B cell (primary cell): ENCODE measurements at places on chromosomes 7 and 10. TPM values are rescaled to one million over a fixed set of nuclear protein-coding genes. Genes with fewer than 3 reads are reported as not detected.

GRCh38 chr10:83229991-83230390 lies 909.3 kb upstream of the GHITM start:
- H3K4me3 ChIP-seq = no peak overlapping the region
- H3K36me3 ChIP-seq = no peaks in the 10 kb centered on the region
- no peaks in the 10 kb centered on the region for H3K4me1 ChIP-seq

- no peak for DNase-seq
- H3K27me3 ChIP-seq = no peaks in the 10 kb centered on the region
- H3K27ac ChIP-seq = no peak overlapping the region
- H3K4me3 ChIP-seq = no peak overlapping the region
- no peaks in the 10 kb centered on the region for H3K4me1 ChIP-seq
Observed at GRCh38 chr7:110420788-110421187, 670.1 kb upstream of the LRRN3 start.

GRCh38 chr7:49772916-49773217 lies 571 bp upstream of the VWC2 start:
- DNase-seq = no peak
- H3K36me3 ChIP-seq = no peaks in the 10 kb centered on the region
- H3K4me3 ChIP-seq = no peak overlapping the region
- H3K4me1 ChIP-seq = no peaks in the 10 kb centered on the region
- H3K27me3 ChIP-seq = peaks cover 30% of the 10 kb centered on the region

Gene PGAM2
- total RNA-seq = 2.9 and 3.2 TPM in 2 replicates

DNA sequence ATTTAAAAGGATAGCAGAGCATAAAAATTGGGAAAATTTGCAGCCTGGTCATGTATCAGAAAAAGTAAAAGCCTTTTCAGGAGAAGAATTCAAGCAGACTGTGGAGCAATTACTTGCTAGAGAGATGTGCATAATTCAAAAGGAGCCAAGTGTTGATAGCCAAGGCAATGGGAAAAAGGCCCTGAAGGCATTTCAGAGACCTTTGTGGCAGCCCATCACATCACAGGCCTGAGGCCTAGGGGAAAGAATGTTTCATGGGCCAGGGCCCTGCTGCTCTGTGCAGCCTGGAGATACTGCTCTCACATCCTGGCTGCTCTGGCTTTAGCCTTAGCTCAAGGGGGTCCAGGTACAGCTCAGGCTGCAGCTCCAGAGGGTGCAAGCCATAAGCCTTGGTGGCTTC lies 152.9 kb downstream of the MAGI2 start:
- H3K27ac ChIP-seq = no peak overlapping the region
- H3K4me1 ChIP-seq = no peaks in the 10 kb centered on the region
- no peaks in the 10 kb centered on the region for H3K36me3 ChIP-seq

DNA sequence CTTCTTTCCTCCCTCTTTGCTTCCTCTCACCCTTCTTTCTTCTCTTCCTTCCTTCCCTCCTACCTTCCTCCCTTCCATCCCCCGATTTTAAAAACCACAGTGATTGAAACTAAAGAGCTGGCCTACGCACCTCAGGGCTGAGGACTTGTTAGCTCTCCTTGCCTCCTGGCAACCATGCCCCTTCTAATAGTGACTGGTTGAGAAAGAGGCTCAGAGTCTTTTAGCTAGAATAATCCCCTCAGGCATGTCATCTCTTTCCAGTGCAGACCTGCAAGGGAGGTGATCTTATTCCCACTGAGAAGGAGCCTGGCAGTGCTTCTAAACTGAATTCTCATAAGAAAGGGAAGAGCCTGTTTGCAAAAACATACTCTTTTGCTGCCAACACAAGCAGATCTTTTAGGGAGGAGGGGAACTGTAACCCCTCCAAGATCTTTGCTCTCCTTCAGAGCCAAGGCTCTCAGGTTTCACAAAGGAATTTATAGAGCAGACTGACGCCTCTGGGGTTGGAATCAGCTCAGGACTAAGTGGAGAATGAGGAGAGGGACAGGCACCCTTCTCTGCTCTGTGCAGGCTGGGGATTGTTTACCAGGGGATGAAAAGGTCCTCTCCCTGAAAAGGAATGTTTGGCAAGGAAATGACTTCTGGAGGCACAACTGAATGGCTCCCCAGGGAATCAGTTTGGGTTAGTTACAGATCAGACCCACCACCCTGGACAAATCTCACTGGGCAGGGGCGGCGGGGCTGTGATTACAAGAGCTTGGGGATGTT lies 9.4 kb upstream of the ANKRD1 start:
- H3K4me3 ChIP-seq = no peak overlapping the region
- no peak overlapping the region for H3K27ac ChIP-seq
- no peak for DNase-seq

DNA sequence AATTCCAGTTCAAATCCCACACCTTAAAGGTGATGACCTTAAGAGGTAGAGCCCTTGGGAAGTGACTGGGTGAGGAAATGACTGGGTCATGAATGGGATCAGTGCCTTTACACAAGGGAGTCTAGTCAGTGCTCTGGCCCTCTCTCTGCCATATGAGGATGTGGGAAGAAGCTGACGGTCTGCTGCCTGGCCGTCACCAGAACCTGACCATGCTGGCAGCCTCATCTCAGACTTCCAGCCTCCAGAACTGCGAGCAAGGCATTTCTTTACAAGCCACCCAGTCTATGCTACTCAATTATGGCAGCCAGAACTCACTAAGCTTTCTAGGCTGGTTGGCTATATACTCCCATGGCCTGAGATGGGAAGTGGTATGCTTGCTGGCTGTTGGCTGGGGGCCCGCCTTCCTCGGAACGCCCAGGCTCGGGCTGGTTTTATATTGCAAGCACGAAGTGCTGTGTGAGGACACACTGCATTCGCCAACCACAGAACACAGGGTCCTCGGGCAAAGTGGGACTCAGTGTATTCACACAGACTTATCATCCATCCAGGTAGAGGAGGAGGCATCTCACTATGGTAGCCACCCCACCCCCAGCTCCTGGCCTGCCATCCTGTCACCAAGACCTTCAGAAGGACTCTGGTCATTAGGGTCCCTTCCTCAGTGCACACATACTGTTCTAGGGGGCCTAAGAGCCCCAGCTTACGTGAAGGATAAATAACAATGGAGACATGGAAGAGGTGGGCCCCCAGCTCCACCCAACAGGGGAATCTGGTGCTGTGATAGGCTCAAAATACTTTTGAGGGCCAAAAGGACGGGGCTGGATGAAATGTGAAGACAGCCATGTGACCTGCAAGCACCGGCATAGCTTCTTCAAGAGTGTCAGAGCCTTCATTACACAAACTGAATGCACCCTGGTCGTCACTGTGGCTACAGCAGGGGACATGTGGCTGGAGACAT lies 49.0 kb downstream of the ZRANB1 start:
- no peaks in the 10 kb centered on the region for H3K4me1 ChIP-seq
- DNase-seq = no peak
- no peak overlapping the region for H3K4me3 ChIP-seq
- no peaks in the 10 kb centered on the region for H3K27me3 ChIP-seq

- no peak overlapping the region for H3K27ac ChIP-seq
- no peak overlapping the region for H3K4me3 ChIP-seq
- H3K36me3 ChIP-seq = no peaks in the 10 kb centered on the region
- H3K27me3 ChIP-seq = no peaks in the 10 kb centered on the region
- no peaks in the 10 kb centered on the region for H3K4me1 ChIP-seq
Observed at GRCh38 chr7:134179036-134180011, 52.2 kb downstream of the LRGUK start.

Gene SMKR1
- total RNA-seq = 2.9 and 3.8 TPM in 2 replicates

Gene ZNF503
- total RNA-seq = not detected in 2 replicates

Gene CARD11
- 129 and 133 TPM in 2 replicates for total RNA-seq

DNA sequence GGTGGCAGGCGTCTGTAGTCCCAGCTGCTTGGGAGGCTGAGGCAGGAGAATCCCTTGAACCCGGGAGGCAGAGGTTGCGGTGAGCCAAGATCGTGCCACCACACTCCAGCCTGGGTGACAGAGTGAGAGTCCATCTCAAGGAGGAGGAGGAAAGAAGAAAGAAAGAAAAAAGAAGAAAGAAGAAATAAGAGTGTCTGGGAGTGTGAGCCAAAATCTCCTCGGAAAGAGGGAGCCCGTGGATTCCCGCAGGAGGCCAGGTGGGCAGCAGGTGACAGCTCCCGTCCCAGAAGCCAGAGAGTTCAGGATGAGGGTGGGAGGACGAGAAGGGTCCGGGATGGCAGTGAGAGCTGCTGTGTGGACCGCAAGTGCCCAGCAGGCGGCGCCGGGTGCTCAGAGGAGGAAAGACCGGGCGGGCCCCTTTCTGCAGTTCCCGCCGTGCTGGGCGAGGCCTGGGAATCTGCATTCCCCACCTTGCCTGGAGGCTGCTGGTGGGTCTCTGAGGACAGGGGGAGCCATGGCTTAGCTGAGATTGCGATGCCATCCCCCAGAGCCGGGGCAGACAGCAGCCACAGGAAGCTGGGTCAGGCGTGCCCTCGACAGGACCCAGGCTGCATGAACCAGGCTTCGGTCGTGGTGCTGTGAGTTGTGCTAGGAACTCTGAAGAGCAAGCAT lies 17.1 kb upstream of the AMZ1 start:
- H3K36me3 ChIP-seq = no peaks in the 10 kb centered on the region
- no peaks in the 10 kb centered on the region for H3K27me3 ChIP-seq
